T-cell (primary cell): ENCODE measurements at places on chromosomes 16 and 17. TPM values are rescaled to one million over a fixed set of nuclear protein-coding genes. Genes with fewer than 3 reads are reported as not detected.

The MYO18A gene
- total RNA-seq, result 120 TPM

The KRT39 gene
- not detected for total RNA-seq

The COPZ2 gene
- total RNA-seq, result 2.0 TPM

The KRT14 gene
- not detected for total RNA-seq

The CD79B gene
- 31.3 TPM for total RNA-seq

The SLC13A2 gene
- total RNA-seq, result not detected

The PRSS8 gene
- not detected for total RNA-seq

The CIBAR2 gene
- total RNA-seq, result not detected

The ZPBP2 gene
- not detected for total RNA-seq
